ENCODE measurements at places on chromosomes 13 and 19.
A peak's percentile ranks its signal among the peaks of the same experiment; 100 is the strongest.

- no peak for DNase-seq
Observed at GRCh38 chr13:78067290-78067689, 148.7 kb upstream of the EDNRB start.

DNA sequence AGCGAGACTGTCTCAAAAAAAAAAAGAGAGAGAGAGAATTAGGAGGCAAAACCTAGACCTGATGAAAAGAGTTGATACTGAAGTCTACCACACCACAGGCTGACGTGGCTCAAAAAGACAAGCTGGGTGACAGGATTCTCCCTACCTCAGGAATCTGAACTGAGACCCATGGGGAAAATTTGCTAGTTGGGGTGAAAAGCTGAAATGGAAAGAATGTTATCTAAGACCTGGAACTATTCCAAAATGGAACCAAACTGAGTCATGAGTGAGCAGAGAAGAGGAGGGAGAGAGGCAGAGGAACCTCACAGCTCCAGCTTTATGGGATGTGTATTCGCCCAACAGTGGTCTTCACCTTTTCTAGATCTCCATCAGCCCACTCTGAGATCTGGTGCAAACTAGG, 11.7 kb downstream of the SMG9 start:
- peak; percentile 64 for DNase-seq

GRCh38 chr13:25462301-25463125, 90.7 kb downstream of the ATP8A2 start:
- no peak for DNase-seq

GRCh38 chr13:20311596-20311995, 79.5 kb upstream of the GJB6 start:
- no peak for DNase-seq

DNA sequence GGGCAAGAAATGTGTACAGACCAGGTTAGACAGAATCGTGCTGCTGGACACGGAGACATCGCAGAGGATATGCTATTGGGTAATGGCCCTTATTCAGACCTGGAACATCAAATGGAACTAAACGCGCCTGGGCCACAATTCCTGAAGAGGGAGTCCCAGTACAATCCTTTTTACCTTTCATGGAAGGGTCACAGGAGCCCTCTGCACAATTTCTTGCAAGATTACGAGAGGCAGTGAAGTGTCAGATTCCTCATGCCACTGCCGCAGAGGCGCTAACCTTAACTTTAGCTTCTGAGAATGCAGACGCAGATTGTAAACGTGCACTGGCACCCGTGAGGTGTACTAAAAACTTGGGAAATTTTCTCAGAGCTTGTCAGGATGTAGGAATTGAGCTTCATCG, 18.1 kb downstream of the CLEC4M start:
- DNase-seq, result no peak
